ENCODE measurements at places on chromosomes 7 and 10.

- no peak for DNase-seq
Measured at GRCh38 chr10:106619346-106619745, 545.2 kb downstream of the SORCS1 start.

GRCh38 chr7:136079066-136079465 lies 101.9 kb upstream of the MTPN start:
- no peak for DNase-seq

- DNase-seq: no peak
Measured at GRCh38 chr7:42227541-42227935, 9.5 kb downstream of the GLI3 start.

DNA sequence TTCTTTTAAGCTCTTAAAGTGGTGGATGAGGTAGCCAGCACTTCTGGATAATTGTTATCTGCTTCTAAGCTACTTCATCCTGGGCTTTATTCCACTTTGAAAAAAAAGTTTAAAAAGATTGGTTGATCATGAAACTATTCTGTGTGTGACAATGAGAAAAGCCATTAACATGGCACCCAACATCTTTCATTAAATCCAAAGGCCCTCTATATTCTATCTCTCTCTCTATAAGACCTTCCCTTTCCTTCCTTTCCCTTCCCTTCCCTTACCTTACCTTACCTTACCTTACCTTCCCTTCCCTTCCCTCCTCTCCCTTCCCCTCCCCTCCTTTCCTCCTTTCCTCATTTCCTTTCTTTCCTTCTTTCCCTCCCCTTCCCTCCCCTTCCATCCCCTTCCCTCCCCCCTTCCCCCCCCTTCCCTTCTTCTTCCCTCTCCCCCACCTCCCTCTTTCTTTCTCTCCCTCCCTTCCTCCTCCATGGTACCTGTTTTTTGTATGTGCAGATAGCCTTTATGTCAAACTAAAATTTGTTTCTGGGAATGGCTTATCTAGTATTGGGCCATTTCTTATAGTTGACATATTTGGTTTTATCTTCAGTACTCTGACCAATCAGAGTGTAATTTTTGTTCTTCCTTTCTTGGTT lies 218.7 kb downstream of the DKK1 start:
- DNase-seq: no peak

GRCh38 chr10:74282151-74282847 lies 131.3 kb downstream of the ADK start:
- DNase-seq: no peak

DNA sequence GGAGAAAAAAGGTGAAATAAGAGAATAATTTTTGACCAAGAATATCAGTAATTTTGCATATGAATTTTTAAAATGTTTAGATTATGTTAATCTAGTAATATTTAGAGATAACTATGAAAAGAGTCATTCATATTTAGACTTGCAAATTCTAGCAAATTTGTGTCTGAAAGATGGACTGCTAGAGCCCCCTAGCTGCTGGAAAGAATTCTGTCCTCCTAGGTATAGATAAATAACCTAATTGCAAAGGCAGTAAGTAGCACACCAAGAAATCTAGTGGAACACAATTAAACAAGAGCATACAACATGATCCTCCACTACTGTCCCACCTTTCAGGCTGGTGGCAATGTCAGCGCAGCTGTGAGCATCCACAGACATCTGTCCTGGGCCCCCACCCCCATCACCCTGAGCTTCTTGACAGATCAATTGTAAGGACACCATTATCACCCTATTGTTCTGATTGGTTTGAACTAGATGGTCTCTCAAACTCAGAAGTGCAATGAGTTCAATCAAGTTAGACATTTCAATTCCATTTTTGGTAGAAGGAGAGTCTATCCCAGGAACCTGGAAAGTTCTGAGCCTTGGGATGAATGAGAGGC lies 15.0 kb upstream of the GFRA1 start:
- DNase-seq: no peak

DNA sequence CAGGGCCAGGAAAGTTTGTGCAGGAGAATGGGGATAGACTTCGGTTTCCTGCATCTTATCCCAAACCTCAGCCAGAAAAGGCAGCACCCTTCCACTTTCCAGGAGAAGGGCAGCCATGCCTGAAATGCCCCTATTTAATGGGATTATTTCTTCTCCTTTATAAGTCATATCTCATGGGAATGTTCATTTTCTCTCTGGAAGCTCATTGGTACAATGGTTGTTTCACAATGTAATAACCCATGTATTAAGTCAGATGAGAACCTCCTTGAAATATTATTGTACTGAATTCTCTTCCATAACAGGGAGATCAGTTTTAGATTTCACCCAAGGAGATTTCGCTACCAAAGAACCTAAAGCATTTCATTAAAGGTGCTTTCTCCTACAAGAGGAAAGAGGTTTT lies 457.5 kb downstream of the KCNMA1 start:
- DNase-seq: no peak

- DNase-seq: no peak
Measured at GRCh38 chr7:22278660-22279059, 78.3 kb downstream of the RAPGEF5 start.

GRCh38 chr7:157309988-157310668 lies 26.7 kb upstream of the DNAJB6 start:
- no peak for DNase-seq

GRCh38 chr7:157576415-157576814 lies 239.6 kb downstream of the DNAJB6 start:
- peak; percentile 41 for DNase-seq

DNA sequence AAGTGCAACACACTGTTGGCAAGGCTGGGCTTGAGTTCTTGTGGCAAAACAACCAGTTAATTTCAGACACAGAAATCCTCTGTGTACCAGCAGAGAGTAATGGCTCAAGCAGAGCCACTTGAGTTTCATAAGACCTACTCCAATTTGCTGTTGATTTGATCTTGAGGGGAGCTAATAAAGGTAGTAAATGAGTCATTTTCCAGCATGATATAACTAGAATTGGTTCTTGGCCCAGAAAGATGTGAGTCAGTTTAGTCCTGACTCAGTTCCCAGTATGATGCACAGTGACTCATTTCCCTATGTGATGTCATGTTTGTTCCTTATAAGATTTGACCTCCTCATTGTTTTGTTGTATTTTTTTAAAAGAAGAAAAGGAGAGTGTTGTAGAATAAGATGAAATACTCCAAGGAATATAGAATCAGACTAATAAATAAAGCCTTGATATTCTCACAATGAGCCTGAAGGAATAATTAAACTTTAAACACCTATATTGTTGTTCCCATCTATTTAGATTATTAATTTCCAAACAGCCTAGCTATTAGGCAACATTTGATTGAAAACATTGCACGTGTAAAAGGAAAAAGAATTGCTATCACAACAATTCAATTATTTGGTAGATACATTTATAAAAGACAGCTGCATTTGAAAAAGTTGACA lies 186.2 kb downstream of the REEP3 start:
- no peak for DNase-seq

GRCh38 chr7:17136126-17136525 lies 162.3 kb upstream of the AHR start:
- DNase-seq: no peak

GRCh38 chr7:23431702-23432199 lies 38.5 kb downstream of the IGF2BP3 start:
- no peak for DNase-seq

GRCh38 chr7:79334334-79334733 lies 119.1 kb downstream of the MAGI2 start:
- no peak for DNase-seq

- DNase-seq: no peak
Measured at GRCh38 chr10:79084012-79084971, 15.5 kb downstream of the ZMIZ1 start.

GRCh38 chr7:151252561-151252835 lies 4.0 kb upstream of the SMARCD3 start:
- no peak for DNase-seq

GRCh38 chr7:69426705-69427104 lies 171.6 kb upstream of the AUTS2 start:
- no peak for DNase-seq

DNA sequence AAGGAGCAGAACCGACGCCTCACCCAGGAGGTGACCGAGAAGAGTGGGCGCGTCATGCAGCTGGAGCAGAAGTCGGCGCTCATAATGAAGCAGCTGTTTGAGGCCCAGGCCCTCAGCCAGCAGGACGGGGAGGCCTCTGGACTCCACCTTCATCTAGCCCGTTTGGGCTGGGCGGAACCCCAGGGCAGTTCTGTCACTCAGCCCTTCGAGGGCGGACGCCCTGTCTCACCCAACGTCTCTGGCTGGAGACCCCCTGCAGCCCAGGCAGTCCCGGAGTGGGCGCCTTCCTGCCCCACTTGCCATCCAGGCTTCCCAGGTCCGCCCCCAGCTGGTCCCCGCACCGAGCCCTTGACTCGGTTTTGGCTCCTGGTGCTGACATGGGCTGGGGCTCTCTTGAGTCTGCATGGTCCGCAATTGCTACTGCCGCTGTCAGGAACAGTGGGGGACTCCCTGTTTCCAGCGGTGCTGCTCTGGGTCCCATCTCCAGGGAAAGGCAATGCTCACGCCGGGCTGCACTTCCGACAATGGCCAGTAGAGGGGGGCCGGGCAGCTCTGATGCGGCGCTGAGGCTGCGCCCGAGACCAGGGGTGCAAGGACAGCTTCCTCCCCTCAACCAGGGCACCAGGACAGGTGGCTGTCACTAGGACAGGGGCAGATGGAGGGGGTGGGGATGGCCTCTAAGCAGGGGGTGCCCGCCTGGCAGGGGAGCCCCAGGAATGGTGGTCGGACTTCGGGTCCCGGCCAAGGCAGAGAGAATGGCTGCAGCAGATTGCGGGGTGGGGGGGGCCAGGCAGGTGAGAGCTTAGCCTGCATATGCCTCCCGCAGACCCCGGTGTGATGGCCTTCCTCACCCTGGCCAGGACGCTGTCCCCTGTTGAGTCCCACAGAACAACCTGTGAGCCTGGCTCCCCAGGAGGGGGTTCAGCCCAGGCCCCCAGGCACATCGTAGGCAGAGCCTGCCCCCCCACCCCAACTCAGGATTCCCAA lies 71.2 kb upstream of the KCTD7 start:
- peak; percentile 52 for DNase-seq

DNA sequence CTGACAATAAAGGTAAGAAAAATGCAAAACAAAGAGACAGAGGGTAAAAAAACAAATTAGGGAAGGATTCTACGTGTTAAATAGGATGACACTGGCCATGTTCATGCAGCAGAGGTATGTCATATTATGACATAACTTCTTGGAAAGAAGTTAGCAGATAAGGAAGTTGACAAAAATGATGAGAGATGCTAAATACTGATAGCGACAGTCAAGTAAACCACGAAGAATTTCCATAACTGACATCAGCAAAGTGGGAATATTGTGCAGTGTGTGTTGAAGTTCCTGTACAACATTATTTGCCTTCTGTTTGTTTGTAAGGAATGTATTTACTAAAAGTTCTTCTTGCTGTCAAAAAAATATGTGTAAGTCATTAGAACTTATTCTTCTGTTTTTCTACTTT lies 29.5 kb downstream of the MDH2 start:
- DNase-seq: no peak

GRCh38 chr7:96426027-96426426 lies 104.1 kb upstream of the SLC25A13 start:
- no peak for DNase-seq

- no peak for DNase-seq
Measured at GRCh38 chr10:29106287-29106686, 182.6 kb upstream of the LYZL1 start.

DNA sequence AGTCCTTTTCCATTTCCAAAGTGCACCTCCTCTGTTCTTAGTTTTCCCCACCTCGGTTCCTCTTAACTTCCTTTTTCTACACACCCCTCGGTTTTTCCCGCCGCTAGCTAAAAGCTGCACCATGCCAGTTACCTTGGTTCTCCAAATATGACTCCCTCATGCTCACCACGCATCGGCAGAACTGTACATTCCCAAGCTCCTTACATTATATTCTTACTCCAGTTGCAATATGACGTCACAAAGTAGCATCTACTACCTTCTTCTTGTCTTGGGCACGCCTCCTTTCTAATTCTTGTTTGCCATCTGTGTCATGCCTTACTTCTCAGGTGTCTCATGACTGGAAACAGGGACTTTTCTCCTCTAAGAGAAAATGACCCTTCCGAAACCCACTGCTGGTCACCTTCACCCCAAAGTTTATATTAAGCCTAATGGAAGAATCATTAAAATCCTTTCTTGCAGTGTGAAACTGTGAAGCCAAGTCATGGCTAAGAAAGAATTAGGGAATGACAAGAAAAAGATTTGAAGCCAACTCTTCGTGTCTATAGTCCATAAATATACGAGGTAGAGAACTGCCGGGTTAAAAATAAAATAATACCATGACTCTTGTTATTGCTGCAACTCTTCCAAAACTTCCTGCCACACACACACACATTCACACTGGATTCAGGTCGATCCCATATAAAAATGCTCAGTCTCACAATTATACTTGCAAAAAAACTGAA lies 1.7 kb downstream of the ESYT2 start:
- DNase-seq: no peak

- no peak for DNase-seq
Measured at GRCh38 chr7:125605241-125605640, 675.6 kb upstream of the POT1 start.

- DNase-seq: no peak
Measured at GRCh38 chr7:33639552-33640197, 265.7 kb upstream of the BMPER start.

- DNase-seq: no peak
Measured at GRCh38 chr10:24237801-24238395, 29.0 kb downstream of the KIAA1217 start.

- DNase-seq: no peak
Measured at GRCh38 chr10:78042752-78043104, 9.1 kb downstream of the RPS24 start.
